Bronchial epithelial cell (primary cell): ENCODE measurements at places on chromosomes 6 and 20. TPM values are rescaled to one million over a fixed set of nuclear protein-coding genes. Genes with fewer than 3 reads are reported as not detected.
A peak's percentile ranks its signal among the peaks of the same experiment; 100 is the strongest.

MUCL3 gene
- total RNA-seq, result under 0.01 TPM in 1 of 2 replicates, not detected in the other

GRCh38 chr6:159929819-159930218, 39.0 kb downstream of the MAS1 start:
- DNase-seq, result peak; percentile 8

- no peak for DNase-seq
These were observed 8.0 kb downstream of the CYP24A1 start for GRCh38 chr20:54165803-54166202.

SNAI1 gene
- not detected in 2 replicates for total RNA-seq

B3GAT2 gene
- under 0.01 TPM in 1 of 2 replicates, not detected in the other for total RNA-seq

BPIFB1 gene
- total RNA-seq, result not detected in 2 replicates

DNA sequence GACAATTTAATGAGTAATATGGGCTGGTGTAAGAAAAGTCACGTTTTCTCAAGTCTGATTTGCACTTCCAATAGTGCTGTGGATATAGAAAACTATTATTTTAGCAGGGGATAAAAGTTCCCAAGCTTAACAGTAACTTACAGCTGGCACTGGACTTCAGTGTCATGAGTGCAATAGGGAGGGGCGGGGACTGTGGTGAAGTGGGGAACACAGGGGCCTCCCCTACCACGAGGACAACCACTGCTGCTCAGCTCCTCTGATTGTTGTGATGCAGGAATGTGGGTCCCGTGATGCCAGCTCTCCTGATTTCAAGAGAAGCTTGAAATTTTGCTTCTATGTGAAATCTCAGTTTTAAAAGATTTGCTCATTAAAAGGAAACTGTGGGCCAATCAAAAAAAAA, 24.0 kb downstream of the SLC13A3 start:
- no peak for DNase-seq

MAP7 gene
- 30.8 and 50.4 TPM in 2 replicates for total RNA-seq

DNA sequence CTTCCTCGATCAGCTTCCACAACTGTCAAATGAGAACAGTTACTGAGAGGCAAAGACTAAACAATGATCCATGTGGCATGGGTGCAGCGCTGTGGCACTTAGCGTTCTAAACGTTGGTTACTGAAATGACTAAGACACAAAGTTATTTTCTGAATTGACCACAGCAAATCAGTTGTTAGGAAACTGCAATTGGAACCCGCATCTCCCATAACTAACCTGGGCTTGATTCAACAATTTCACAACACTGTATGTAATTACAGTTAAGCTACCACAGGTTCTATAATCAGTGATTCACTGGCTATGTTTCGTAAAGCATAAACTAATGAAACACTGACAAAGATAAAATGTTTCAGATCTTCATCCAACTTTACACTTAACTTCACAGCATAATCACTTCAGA, 12.5 kb downstream of the WDR27 start:
- DNase-seq, result peak; percentile 83

- no peak for DNase-seq
These were observed 370.2 kb upstream of the SASH1 start for GRCh38 chr6:147972448-147972847.

- DNase-seq, result peak; percentile 20
These were observed 69.7 kb downstream of the TCP11 start for GRCh38 chr6:35071347-35071994.

PRSS35 gene
- 0.13 TPM in 1 of 2 replicates, not detected in the other for total RNA-seq

ELOVL2 gene
- total RNA-seq, result under 0.01 TPM in 1 of 2 replicates, not detected in the other

GRCh38 chr20:64161356-64162238, 2.7 kb upstream of the MYT1 start:
- peak; percentile 32 for DNase-seq

- DNase-seq, result no peak
These were observed 19.2 kb upstream of the TSPYL1 start for GRCh38 chr6:116298973-116299372.

DNA sequence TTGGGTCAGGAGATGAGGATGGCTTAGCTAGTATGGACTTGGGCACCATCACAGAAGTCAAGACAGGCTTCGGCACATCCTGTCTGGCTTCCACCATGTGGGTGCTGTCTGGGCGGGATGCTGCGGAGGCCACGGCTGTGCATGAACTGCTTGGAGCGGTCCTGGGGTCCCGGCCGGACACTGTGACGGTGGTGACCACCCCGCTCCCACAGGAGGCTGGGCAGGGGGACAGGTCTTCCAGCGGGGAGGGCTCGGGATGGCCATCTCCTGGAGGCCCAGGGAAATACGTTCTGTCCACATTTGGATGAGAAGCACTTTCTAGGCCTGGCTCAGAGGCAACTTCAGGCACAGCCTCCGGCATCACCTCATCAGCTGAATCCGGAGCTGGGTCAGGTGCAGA, 32.1 kb upstream of the TCFL5 start:
- DNase-seq, result no peak

ELOVL4 gene
- 6.1 and 15.0 TPM in 2 replicates for total RNA-seq

- no peak for DNase-seq
These were observed 313.6 kb upstream of the NT5E start for GRCh38 chr6:85136310-85136709.

- peak; percentile 30 for DNase-seq
These were observed 116.2 kb downstream of the DTNBP1 start for GRCh38 chr6:15546591-15546990.

DNA sequence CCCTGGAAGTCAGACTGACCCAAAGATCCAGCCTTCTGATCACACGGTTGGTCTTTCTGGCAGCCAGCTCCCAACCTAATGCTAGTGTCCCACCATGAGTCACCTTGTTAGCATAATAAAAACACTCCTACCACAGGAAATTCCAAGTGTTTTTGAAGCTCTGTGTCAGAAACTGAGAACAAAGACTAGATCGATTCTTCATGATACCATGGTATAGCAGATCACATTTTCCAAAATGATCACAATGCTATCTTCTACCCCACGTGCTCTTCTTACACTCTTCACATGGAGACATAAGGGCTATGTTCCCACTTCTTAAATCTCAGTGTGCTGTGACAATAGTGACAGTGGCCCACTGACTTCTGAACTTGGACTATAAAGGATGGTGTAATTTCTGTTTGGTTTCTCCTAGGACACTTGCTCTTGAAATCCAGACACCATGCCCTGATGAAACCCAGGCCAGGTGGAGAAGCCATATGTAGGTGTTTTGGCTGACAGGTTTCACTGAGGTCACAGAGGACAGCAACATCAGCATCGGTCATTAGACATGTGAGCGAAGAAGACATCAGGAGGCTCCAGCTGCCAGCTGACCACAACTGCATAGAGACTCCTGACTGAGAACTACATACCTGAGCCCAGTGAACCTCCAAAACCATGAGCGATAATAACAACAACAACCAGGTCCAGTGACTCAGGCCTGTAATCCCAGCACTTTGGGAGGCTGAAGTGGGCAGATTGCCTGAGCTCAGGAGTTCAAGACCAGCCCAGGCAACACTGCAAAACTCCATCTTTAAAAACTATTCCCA, 57.5 kb downstream of the MKKS start:
- peak; percentile 27 for DNase-seq

SLC22A1 gene
- under 0.01 and 1.3 TPM in 2 replicates for total RNA-seq

GRCh38 chr6:24933868-24934401, 1.8 kb downstream of the RIPOR2 start:
- DNase-seq, result peak; percentile 30

WFDC6 gene
- total RNA-seq, result not detected in 2 replicates

- no peak for DNase-seq
These were observed 724 bp downstream of the CDKN1A start for GRCh38 chr6:36679043-36679833.

GRCh38 chr6:161079566-161080262, 88.1 kb downstream of the MAP3K4 start:
- peak; percentile 91 for DNase-seq
